ENCODE measurements at places on chromosomes 2 and 18. TPM values are rescaled to one million over a fixed set of nuclear protein-coding genes. Genes with fewer than 3 reads are reported as not detected.

GRCh38 chr18:49476664-49477411 is 10.2 kb downstream of the C18orf32 start:
- no peak for DNase-seq

DNA sequence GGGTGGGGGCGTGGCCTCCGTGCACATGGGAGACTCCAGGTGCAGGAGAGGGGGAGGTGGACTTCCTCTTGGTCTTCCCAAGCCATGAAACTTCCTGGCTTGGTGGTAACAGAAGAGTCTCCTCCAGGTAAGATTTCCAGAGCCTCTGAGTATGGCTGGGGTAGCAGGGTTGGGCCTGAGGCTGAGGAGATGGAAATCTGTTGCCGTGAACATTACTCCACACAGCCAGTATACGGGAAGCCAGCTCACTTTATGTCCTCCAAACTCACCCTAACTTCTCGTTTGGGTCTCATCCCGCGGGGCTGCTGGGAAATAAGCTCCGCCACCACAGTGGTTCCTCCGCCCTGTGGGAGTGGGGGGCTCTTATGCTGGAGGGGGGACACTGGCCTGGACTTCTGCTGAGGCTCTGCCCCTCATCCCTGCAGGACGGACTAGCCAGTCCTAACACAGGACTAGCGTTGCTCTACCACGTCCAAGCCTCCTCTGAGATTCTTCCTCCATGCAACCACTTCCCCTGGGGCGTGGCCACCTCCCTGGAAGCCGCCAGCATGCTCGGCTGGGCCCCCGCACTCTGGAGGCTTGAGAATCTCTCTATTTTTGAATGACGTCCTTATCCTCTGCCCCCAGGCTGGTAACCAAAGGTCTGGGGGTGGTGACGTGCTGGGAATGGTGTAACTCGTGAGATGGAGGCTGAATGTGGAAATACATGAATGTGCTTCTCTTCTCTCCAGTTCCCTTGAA is 777 bp upstream of the RAB17 start:
- DNase-seq, result no peak

GRCh38 chr2:216394881-216395280 is 17.4 kb upstream of the SMARCAL1 start:
- DNase-seq, result no peak

DNA sequence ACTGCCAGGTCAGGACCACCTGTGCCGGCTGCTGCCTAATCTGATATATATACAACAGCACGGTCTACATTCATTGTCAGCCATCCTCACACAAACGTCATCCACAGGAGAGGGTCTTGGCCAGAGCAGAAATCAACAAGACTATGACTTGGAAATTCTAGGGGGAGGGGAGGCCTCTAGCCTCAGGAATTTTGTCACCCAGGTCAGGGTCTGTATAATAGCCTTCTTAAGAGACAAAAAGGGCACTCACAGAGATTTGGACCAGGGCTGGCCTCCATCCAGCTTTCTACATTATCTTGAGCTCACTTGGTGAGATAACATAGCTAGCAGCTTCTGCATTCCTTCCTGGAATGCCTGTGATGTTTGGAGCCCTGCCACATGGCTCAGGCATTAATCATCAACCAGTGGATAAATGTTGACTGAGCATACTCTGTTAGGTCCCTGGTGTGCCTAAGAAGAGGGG is 50.4 kb upstream of the CTIF start:
- no peak for DNase-seq

The SERPINB10 gene
- total RNA-seq, result not detected

GRCh38 chr2:158818511-158818910 is 23.4 kb downstream of the DAPL1 start:
- no peak for DNase-seq

The NCKAP5 gene
- total RNA-seq, result not detected

The PRKAG3 gene
- not detected for total RNA-seq

DNA sequence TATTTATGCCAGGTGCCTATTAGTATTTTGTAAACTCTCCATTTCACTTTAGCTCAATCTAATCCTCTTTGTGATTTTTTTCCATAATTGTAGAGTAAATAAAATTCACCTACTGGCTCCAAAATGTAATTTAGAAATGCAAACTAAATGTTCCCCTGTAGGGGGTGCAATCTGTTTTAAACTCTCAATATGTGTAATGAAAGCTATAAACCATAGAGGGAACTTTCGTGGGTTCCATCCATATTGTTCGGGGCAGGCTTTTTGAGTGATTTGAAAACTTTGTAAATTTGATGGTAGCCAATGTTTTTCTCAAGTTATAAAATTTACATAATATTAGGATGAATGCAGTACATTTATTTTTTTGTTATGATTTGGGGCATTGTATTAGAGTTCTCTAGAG is 49.4 kb downstream of the TSPYL6 start:
- no peak for DNase-seq

All from activated naive CD4-positive, alpha-beta T cell treated with anti-CD3 and anti-CD28 coated beads, Interleukin-2, amount 50 U/mL, for 72 hours (primary cell).